ENCODE measurements at places on chromosomes 3 and 15.

DNA sequence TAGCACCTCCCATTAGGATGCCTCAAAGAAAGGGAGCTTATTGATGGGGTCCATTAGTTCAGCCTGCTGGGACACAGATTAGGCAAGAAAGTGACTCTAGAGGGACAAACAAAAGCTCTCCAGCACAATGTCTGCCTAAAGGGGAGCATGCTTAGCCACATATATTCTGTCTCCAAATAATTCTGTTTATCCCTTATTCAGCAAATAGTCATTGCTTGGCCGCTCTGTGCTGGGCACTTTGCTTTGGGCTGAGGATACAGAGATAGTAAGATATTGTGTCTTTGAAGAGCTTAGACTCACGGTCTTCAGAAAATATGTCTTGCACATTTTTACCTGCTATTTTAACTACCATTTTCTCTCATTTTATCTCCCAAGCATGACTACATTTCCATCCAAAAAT, 159.8 kb downstream of the SYNPR start:
- H3K4me3 ChIP-seq = no peak overlapping the region
- H3K27ac ChIP-seq = no peak overlapping the region
- no peaks in the 10 kb centered on the region for H3K27me3 ChIP-seq
- H3K36me3 ChIP-seq = no peaks in the 10 kb centered on the region
- H3K4me1 ChIP-seq = peaks cover 59% of the 10 kb centered on the region

GRCh38 chr3:186209810-186210752, 101.2 kb upstream of the ETV5 start:
- no peak overlapping the region for H3K4me3 ChIP-seq
- no peaks in the 10 kb centered on the region for H3K36me3 ChIP-seq
- H3K4me1 ChIP-seq = peaks cover 15% of the 10 kb centered on the region
- no peak for DNase-seq

DNA sequence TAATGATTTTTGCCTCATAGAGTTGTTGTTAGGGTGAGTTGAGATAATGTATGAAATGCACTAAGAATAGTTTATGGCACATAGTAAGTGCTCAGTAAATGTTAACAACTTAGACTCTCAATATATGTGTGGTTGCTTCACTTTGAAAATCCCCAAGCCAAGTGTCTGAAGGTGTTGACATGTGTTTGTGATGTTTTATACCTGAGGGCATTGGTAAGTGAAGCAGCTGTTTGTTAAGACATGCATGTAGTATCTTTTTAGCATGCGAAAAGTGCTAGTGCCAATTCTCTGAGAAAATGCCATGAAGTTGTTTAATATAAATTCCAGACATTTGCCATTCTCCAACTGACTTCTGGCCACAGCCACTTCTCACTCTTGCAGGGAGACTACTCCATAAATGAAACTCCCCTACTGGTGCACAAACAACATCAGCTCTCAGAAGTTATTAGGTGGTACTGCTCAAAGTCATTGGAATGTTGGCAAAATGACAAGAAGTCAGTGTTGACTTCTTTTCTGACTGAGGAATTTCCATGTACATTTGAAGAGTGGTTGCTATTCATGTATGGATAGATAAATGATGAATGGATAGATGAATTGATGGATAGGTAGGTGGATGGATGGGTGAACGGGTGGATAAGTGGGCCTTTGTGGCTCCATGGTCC, 103.6 kb upstream of the NUDT16 start:
- no peaks in the 10 kb centered on the region for H3K27me3 ChIP-seq
- no peak overlapping the region for H3K27ac ChIP-seq

DNA sequence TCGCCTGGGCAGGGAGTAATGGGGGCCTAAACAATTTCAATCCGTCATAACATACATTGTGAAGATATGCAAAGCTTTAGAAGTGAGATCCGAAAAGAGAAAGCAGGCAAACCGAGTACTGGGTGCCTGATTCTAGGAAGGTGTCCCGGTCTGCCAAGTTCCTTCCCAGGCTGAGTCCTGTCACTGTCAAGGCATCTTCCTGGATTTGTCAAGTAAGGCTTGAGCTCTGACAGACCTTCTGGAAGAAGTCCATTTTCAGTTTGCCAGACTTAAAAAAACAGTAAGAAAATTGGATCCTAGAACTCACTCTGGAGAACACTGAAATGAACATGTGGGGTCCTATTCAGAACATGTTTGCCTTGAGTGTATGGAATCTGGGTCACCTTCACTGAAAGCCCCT, 253.9 kb downstream of the RORA start:
- H3K36me3 ChIP-seq = no peaks in the 10 kb centered on the region
- H3K4me3 ChIP-seq = no peak overlapping the region
- H3K27ac ChIP-seq = no peak overlapping the region
- DNase-seq = no peak
- H3K4me1 ChIP-seq = peaks cover 11% of the 10 kb centered on the region
